ENCODE measurements at places on chromosomes 3 and 15.

DNA sequence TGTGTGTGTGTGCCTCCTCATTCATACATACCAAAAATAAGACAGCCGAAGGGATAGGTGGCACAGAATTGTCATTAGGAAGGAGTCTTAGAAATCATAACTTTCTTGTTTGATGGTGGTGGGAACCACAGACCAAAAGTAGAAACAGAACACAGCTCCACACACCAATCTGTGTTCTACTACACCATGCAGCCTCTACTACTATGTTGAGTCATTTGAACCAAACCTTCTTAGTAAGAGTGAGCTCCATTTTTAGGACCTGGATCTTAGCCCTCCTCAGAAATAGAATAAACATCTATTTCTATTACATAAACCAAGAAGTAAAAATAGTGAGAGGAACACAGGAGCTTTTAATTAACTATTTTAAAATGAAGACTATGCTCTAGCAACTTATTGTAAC lies 27.9 kb upstream of the PLCH1 start:
- no peak overlapping the region for H3K4me3 ChIP-seq
- H3K27me3 ChIP-seq: no peaks in the 10 kb centered on the region
- no peak overlapping the region for H3K27ac ChIP-seq
- no peaks in the 10 kb centered on the region for H3K4me1 ChIP-seq
- DNase-seq: no peak
- no peaks in the 10 kb centered on the region for H3K36me3 ChIP-seq

DNA sequence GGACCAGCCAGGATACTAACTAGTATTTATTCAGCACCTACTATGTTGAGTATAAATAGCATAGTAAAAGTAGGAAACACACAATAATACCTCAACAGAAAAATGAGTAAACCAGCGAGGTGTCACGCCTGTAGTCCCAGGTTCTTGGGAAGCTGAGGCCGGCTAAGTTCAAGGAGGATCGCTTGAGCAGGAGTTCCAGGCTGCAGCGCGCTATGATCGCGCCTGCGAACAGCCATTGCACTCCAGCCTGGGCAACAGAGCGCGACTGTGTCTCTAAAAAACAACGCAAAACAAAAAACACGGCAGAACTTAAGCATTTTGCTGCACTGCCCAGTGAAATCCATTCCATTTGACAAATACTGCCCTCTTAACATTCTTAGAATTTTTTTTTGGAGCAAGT lies 1.3 kb upstream of the DENND6A start:
- no peak overlapping the region for H3K27ac ChIP-seq
- no peaks in the 10 kb centered on the region for H3K27me3 ChIP-seq
- H3K36me3 ChIP-seq: peaks cover 4% of the 10 kb centered on the region
- DNase-seq: no peak
- peaks cover 21% of the 10 kb centered on the region for H3K4me1 ChIP-seq

DNA sequence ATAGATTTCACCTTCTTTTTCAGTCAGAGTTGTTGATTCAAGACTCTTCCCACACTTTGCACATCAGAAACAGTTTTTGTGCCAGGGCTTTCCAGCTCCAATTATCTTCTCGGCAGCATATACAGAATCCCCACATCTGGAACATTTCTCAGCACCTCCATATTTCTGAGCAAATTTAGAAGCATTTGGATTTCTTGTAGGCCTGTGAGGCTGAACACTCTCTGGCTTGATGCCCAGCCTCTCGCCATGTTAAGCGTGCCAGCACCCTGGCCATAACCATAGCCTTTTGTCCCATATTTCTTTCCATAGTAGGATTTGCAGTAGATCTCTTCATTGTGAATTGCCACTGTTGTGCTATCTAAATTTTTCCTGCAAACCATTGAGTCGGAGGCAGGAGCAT lies 28.3 kb downstream of the CD80 start:
- DNase-seq: no peak
- no peak overlapping the region for H3K4me3 ChIP-seq
- no peak overlapping the region for H3K27ac ChIP-seq
- H3K4me1 ChIP-seq: no peaks in the 10 kb centered on the region
- no peaks in the 10 kb centered on the region for H3K36me3 ChIP-seq
- no peaks in the 10 kb centered on the region for H3K27me3 ChIP-seq

GRCh38 chr3:57518276-57518915 lies 25.7 kb downstream of the DNAH12 start:
- no peak for DNase-seq
- no peak overlapping the region for H3K27ac ChIP-seq
- H3K36me3 ChIP-seq: no peaks in the 10 kb centered on the region
- no peaks in the 10 kb centered on the region for H3K27me3 ChIP-seq
- H3K4me1 ChIP-seq: no peaks in the 10 kb centered on the region

DNA sequence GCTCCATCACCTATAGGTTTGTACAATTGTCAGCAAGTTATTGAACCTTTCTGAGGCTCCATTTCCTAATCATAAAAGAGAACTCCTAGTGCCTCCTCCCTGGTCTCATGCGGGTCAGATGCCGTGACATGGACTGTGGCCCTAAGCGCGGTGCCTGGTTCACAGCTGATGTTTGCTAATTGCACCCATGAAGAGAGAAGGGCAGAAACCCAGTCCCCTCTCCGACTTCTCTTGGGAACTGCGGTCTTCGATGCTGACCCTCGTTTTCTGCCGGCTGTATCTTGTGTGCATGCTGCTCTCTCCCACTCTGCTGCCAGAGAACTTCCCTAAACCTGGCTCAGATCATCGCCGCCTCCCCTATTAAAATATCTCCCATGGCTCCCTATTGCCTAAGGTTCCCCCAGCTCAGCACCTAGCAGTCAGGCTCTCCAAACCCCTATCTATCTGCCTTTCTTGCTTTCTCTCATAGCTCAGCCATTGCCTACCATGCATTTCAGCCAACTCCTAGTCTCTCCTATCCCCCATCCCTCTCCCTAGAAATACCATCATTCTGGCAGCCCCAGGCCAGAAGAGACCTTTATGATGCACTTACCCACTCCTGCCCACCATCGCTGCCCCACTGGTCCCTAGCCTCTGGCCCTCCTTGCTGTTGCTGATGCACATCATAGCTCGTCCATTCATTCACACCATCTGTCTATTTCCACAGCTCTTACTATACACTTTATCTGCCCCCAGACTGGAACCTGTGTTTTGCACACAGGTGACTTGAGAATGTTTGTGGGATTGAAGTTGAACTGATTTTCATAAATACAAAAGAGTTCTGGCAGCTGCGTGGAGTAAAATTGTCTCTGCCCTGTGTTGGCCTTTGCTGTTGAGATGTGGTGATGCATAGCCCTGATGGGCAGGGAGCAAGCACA lies 6.6 kb downstream of the ISG20 start:
- H3K27me3 ChIP-seq: no peaks in the 10 kb centered on the region
- H3K4me1 ChIP-seq: peaks cover 100% of the 10 kb centered on the region
- H3K4me3 ChIP-seq: no peak overlapping the region
